ENCODE measurements at places on chromosomes 11 and 22.

DNA sequence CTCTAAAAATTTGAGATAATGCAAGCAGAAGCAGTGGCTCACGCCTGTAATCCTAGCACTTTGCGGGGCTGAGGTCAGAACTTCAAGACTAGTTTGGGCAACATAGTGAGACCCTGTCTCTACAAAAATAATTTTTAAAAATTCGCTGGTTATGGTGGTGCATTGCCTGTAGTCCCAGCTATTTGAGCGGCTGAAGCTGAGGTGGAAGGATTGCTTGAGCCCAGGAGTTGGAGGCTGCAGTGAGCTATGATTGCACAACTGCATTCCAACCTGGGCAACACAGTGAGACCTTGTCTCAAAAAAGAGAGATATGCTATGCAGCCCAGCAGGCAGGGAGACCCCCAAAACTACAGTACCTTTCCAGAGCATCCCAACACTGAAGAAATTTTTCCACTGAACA lies 2.3 kb downstream of the CTSC start:
- DNase-seq, result no peak

DNA sequence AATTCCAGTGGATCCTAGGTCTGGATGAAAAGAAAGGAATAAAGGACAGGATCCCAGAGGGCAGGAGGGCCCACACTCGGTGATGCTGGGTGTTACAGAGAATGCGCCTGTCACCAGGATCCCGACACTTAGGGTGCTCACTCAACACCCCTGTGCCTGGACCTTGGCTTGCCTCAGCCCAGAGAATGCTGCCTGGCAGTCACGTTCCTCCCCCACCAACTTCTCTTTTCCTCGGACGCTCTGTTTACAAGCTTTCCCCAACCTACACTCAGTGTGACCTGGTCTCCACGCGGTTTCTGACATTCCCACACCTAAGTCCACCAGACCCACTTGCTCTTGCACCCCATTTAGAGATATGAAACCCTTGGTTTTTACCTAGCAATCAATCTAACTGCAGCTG lies 38.0 kb upstream of the ETS1 start:
- DNase-seq, result no peak

DNA sequence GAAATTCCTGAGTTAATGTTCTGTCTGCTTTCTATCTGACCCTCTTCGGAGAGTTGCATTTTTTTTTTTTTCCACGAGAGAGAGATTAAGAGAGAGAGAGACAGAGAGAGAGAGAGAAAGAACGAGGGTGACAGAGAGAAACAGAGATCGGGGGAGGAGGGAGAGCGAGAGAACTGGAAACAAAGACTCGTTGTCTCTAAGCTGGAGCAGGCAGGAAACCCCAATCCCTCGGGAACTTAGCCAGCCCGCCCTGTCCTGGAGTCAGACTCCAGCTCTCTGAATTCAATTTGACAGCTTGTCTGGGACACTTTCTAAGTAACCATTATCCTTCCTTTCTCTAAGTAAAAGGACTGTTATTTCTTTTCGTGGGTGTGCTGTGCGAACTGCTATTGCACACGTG lies 76.9 kb downstream of the KCNJ1 start:
- DNase-seq, result no peak

- DNase-seq, result no peak
These were observed 24.1 kb downstream of the NEAT1 start for GRCh38 chr11:65446446-65447277.

DNA sequence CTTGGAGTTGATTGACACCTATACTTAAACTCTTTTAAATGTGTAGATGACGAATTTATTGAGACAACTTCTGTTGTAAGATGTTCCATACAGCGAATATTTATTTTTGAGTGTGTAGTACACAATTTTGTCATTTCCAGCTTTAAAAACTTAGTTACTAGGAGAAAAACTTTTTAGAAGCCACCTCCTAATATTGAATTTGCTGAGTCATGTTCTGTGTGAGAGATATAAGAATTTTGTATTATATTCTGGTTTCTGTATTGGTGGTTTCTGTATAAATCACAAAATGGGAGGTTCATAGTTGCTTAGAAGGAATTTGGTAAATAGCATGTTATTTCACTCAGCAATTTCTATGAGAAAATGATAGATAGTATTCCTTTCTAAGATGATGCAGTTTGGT lies 171.3 kb downstream of the WNT11 start:
- no peak for DNase-seq

DNA sequence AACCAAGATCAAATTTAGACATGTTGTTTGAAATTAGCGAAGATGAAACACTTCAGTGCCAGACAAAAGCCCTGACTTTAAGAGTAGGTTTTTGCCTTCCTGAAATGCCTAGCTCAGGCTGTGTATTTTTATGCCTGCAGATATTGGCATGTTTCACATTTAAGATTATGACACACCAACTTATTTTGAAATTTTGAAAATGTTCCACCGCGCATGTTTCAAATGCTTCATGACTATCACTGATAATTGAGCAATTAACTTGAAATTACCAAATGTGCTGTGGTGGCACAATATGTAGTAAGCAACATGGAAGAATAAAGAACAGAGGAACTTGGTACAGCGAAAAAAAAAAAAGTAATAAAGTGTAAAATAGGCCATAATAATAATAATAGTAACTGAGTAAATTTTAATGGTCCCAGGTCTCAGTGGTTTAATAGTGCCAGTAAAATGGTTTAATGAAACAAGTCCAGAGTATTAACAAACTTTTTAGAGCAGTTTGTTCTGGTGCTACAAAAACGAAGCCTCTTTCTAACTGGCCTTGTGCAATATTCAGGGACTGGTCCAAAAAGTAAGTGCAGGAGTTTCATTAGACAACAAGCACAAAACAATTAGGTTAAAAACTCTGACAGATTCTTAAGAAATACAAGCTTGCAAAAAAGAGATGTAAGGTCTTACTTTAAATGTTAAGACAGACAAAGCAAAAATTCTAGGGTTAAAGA lies 112.5 kb upstream of the SOX6 start:
- DNase-seq, result no peak

GRCh38 chr11:41005986-41006385 lies 453.5 kb downstream of the LRRC4C start:
- no peak for DNase-seq

- DNase-seq, result no peak
These were observed 44.9 kb upstream of the FADD start for GRCh38 chr11:70158201-70158600.

DNA sequence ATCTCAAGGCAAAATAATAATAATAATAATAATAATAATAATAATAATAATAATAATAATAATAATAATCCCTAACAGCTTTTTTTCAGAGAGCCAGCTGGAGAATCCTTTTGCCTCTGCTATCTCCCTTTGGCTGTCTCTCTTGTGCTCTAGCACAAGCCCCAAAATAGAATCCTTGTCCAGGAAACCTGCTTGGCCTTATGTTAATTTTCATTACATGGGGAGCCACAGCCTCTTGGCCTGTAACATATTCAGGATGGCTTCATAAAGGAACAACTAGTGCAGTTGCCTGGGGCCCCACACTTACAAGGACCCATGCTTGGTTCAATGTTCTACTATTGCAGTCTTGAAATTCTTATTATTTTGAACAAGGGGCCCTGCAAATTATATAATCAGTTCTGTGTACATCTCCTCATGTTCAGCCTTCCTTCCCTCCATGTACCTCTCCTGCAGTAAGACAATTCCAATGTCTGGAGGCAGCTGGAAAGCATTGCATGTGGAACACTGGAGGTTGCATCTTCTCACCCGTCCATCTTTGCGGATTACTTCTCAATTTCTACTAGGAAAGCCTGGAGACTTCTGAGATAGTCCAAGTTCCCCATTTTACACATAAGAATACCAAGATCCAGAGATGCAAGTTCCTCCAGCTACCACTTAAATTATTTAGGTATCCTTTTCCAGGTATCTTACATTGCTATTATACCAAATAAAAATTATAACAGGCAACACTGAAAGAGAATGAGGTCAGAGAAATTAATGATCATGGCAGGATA lies 37.8 kb upstream of the SORL1 start:
- DNase-seq, result no peak

DNA sequence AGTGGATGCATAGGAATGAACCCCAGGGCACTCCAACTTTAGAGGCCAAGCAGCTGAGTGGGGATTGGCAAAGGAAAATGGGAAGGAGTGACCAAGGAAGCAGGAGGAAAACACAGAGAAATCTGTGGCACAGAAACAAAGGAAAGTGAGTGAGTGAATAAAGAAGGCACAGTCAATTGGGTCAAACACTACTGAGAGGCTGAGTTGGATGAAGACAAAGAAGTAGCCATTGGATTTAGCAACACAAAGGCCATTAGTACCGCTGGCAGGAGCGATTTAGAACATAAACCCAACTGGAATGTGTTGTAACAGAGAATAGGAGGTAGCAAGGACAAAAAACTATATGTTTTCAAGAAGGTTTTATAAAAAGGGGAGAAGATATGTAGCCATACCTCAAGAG lies 6.6 kb upstream of the NXPE1 start:
- no peak for DNase-seq

DNA sequence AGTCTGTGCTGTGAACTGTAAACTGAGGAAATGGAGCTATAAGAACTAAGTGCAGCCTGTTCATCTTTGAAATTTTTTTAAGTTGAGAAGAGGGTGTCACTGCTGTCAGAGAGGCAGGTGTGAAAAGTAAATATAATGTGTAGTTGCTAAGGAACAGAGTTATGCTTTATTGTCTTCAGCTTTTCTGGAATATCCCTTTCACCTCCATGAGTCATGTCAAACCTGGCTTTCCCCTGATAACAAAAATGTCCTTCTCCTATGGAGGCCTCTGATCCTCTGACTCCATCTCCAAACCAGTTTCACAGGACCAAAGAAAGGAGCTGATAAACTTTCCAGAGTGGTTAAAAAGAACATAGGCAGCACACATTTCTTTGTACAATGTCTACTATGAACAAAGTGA lies 12.8 kb upstream of the MUC15 start:
- no peak for DNase-seq

DNA sequence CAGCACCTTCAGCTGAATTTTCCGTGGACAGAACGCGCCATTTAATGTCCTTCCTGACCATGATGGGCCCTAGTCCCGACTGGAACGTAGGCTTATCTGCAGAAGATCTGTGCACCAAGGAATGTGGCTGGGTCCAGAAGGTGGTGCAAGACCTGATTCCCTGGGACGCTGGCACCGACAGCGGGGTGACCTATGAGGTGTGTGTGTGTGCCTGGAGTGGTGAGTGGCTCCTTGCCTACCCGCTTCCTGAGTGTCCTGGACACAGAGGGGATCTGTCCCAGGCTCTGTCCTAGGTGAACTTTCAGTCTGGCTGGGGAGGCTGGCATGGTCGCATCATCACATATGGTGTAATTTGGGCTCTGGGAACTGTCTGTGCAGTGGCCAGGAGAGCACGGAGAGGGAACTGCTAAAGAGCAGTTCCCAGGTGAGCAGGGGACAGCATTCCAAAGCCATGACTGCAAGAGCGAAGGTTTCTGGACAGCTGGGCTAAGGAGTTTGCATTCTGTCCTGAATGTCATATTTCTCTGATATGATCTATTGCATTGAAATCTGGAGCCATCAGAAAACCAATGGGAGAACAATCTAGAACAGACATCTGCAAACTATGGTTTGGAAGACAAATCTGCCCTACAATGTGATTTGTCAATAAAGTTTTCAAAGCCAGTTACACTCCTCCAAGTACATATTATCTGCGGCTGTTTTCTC lies 104.3 kb downstream of the RRAS2 start:
- no peak for DNase-seq

DNA sequence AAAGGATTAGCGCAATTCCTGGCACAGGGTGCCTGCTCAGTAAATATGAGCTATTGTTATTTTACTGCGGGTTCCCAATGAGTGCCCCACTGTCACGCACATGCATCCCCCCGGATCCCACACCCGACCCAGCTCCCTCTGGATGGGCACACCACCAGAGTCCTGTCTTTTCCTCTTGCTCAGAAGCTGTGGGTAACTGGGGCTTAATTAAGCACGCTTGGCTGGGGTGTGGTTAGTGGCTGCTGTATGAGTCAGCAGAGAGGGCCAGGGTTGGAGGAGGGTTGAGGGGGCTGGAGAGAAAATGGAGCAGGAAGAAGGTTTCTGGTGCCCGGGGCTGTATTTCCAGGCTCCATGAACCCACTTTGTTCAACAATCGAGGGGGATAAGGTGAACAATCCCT lies 30.3 kb upstream of the NECTIN1 start:
- DNase-seq, result no peak

DNA sequence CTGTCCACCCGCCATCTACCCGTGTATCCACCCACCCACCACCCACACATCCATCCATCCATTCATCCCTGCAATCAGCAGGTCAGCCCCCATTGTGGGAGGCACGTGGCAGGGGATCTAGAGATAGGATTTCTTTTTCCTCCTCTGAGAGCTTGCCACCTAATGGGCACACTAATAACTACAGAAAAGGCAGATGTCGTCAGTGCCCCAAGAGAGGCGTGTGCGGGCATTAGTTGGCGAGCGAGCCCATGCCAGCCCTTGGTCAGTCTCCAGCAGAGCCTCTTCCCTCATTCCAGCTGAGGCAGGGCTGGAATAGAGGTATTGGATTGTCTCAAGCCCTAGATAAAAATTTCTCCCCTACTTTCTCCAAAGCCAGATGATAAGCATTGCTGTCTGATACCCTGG lies 9.7 kb downstream of the USP2 start:
- no peak for DNase-seq

GRCh38 chr22:19762568-19763457 lies 2.2 kb downstream of the TBX1 start:
- DNase-seq, result no peak

- DNase-seq, result no peak
These were observed 16.0 kb downstream of the CLDN5 start for GRCh38 chr22:19508024-19508776.

DNA sequence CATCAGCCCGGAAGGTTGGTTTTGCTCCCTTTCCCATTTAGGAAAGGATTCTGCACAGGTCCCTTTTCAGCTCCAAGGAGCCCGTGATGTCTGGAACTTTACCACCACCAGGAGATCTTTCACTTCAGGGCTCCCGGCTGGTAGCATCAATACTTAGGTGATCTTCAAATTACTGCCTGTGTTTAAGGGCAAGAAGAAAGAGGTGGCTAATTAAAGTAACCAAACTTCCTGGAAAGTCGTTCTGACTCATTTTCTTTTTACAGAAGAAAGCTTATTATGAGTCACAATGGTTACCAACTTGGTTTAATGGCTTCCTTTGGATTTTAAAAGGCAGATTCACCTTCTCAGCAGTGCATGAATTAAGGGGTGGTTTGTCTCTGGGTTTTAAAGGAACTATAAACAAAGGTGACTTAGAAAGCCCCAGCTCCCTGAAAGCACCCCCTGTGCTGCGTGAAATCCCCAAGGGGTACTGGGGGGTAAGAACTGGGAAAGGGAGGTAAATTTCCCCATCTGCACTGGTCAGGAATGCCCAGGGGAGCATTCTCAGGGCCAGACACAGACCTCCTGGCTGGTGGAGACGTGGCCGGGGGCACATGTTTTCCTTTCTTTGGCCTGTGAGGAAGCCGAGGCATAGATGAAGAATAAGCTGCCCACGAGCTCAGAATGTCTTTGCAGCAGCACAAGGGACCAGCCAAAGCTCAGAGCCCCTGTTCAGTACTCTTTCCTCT lies 8.8 kb downstream of the POU2F3 start:
- DNase-seq, result no peak
